GM04503 (cell line): ENCODE measurements at places on chromosomes 2 and 18.

DNA sequence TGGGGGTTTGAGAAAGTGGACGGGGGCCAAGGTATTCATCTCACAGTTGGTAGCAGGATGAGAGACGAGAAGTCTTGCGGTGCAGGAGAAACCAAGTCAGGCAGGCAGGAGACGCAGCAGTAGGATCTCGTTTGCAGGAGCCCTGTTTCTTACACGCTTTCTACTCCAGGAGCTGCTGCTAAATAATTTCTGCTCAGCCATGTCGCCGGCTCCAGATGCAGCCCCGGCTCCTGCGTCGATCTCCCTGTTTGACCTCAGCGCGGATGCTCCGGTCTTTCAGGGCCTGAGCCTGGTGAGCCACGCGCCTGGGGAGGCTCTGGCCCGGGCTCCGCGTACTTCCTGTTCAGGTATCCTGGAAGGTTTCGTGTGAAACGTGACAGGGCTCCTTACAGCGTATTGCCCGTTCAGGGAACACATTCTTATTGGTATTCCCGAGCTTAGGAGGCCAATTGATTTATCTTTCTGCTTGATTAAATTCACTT, 494 bp downstream of the ANKZF1 start:
- no peak for DNase-seq

DNA sequence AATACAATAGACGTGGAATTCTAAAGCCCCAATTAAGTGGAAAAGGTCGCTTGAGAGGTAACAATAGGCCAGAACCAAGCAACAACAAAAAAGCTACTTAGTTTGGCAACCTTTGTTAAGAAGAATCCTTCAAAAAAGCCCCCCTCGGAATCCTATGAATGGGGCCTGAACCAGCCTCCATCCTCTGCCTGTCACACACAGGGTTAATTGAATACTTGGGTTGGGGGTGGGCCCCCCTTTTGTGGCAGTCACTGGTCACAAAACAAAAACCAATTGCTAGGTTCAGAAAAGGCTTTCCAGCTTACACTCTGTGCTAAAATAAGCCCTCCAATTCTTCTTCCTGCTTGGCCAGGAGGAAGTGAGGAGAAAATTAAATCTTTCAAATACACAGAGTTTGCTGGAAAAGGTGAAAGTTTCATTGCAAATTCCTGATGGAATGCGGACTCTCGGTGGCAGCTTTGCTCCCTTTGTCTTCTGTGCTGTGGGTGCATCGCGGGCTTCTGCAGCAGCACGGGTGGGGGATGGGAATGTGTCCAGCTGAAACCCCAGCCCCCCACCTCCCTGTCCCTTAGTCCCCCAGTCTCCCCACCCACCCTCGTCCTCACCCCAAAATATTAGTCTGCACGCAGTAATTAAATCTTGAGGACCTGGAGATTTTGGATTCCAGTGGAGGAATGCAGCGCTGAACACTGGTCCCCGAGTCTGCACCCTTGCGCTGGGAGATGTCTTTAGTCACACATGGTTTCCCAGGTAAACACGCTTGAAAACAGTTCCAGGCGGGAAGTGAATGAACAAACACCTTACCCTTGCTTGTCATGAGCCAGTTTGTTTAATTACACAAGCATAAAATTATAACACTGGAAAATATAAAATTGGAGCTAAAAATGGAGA, 254.3 kb downstream of the SOX11 start:
- no peak for DNase-seq

- no peak for DNase-seq
These were observed 806.8 kb downstream of the PLCL1 start for GRCh38 chr2:198611201-198611600.

DNA sequence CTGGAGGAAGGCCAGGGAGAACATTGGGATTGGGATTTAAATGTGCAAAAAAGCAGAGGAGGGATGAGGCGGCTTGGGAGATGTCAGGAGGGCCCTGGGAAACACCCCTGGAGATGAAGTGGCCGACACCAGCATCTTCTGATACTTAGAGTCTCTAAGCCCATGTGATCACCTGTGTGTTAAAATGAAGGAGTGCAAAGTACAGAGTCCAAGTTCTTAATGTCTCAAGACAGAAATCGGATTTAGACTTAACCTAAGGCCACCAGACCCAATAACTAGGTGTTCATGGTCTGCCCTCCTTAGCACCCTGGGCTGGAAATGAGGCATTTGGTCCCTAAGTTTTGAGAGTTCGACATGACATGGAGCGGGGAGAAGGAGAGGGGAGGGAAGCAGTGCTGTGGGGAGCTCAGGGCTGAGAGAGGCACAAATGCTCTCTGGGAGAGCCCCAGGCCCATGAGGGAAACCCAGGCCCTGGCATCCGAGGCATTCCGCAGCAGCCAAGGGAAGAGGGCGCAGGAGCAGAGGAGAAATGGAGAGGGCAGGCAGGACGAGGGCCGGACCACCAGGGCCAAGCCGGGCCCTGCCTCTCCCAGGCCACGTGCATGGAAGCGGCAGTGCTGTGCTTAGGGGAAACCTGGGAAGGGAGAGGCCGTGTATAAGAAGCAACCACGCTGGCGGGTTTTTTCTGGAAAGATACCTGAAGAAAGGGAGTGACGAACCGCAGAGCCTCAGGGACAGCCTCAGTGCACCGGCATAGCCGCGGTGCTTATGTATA, 63.3 kb downstream of the SFXN5 start:
- DNase-seq: no peak

DNA sequence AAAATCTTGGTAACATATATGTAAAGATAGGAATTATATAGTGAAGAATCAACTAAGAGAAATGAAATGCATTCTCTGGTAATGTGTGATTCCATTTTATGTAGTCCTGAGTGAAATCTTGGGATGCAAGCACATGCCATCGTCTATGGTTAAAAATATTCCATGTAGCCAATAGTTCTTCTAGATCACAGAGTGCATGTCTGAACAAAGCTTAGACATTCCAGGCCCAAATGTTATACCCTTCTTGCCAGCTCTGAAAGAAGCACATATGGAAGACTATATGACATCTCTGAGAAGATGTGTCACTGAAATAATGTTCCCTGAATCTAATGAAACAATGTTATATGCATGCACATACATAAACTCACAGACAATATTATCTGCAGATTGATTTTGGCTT, 92.3 kb upstream of the TFPI start:
- DNase-seq: no peak
